Stimulated activated CD4-positive, alpha-beta T cell treated with anti-CD3 and anti-CD28 coated beads, Interleukin-2, amount 100 ng/mL, for 48 hours (primary cell): ENCODE measurements at places on chromosomes 7 and 10.

DNA sequence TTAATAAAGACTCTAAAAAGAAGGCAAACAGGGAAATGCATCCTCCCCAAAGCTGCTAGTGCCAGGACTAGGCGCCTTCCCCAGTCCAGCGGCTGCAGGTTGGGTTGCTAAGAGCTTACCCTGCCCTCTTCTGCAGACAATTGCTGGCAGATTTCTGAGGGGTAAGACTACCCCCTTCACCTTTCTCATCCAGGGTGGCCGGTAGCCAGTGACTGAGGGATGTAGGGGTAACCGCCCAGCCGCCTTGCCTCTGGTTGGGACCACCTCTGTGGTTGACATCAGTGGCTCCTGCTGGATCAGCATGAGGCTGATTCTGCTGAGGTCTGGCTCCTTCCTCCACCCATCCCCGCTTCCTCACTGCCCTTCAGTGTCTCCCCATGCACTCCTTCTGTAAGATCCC lies 71.2 kb downstream of the ADCYAP1R1 start:
- no peak for DNase-seq

DNA sequence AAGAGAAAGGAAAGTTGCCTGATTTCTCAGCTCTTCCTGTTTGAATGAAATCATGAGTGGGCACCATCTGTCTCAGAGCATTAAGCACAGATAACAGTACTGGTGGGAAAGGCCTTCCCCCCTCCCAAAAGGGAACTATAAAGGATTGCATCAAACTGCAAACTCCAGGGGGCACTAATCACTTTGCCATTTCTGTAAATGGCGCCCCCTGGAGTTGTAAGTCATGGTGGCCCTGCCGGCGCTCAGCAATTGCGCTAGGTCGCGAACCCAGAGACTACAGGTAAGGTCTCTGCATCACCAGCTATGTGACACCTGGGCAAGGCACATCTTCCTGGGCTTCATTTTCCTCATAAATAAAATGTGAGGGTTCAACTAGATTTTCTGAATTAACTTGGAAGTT lies 11.1 kb downstream of the LRRC4 start:
- DNase-seq, result peak; percentile 36

DNA sequence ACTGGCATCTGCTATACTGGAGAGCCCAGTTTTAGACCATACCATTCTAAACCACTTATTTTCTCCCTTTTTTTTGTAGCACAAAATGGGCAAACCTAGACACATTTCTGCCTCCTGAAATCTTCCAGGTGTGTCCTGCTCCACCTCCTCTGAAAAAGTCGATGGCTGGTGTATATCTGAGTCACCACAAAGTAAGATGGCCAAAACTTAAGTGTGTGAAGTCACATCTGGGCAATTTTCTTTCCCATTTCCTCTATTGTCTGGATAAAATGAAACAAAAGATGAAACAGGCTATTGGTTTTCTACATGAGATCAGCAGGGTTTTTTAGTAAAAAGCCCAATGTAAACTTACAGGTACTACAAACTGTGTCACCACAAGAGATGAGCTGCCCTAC lies 65.5 kb downstream of the OSBPL3 start:
- no peak for DNase-seq

DNA sequence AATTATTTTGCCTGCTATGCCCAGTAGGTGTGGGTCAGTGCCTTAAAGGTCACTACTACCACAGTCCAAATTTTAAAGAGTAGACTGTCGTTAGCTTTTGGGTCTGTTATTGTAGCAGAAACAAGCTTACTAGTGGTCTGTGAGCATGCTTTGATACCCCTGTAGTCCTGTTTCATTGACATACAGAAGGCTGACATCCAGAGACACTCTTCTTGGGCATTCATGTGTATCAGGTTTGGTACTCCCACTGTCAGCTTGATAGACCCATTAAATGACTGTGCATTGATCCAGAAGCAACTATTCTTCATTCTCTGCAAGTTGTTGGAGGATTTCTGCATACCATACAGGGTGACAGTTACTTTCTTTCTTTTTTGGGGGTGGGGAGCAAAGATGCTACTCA lies 884.4 kb upstream of the CELF2 start:
- DNase-seq, result no peak

- no peak for DNase-seq
These were observed 93.8 kb upstream of the SMNDC1 start for GRCh38 chr10:110398419-110399105.

GRCh38 chr7:44581879-44582603 lies at the start of gene TMED4:
Gene TMED4 (minus strand): TSS chr7:44582231. CDS start chr7:44582206, 25 bp downstream.
- DNase-seq, result peak; percentile 100

- no peak for DNase-seq
These were observed 110.9 kb upstream of the NANOS1 start for GRCh38 chr10:118918587-118918986.

GRCh38 chr7:36942541-36942940 lies 218.2 kb upstream of the AOAH start:
- no peak for DNase-seq

- DNase-seq, result no peak
These were observed 49.0 kb upstream of the EN2 start for GRCh38 chr7:155408651-155409586.

DNA sequence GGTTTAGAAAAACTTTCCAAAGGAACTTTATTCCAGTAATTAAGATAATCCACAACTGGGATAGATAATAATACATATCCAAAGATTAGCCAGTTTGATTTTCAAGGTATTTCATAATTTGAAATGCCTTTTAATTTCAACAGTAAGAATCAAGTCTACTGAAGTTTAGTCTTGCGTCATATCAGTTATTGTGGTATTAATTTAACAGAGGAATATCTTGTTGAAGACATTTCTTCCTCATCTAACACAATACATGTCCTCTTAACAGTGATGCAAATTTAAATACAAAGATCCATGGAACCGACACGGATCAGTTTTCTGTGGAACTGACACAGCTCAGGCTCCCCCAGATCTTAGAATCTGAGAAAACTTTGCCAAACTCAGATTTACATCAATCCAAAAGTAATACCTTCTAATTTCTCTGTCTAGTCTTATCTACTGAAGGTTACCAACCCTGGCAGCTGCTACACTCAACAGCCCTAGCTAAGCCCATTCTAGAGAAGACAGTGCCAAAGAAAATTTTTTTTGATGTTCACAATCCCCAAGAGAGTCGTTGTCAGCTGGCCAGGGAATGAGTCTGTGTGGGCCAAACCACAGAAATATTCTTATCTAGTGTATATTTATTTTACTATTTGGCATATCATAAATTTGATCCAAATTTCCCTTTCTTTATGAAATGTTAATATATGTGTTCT lies 365.2 kb upstream of the MEOX2 start:
- no peak for DNase-seq

DNA sequence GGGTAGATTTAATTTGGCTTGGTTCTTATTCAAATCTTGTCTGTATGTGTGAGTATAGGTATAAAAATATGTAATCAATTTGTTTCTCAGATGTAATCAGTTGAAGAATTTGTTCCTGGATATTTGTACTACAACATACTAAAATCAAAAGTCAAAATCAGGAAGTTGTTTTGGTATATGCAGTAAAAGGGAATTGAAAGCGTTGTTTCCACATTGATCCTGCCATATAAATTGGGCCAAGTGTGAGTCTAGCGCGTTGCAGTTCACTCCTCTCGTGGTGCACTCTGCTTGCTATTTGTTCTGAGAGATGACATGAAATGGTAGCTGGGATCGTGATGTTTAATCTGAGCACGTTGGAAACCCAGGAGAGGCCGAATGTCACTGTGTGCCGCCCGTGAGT lies 55.9 kb downstream of the SHH start:
- no peak for DNase-seq

GRCh38 chr7:50661345-50662040 lies 96.3 kb upstream of the DDC start:
- DNase-seq, result no peak

GRCh38 chr7:25087855-25088254 lies 37.2 kb downstream of the CYCS start:
- DNase-seq, result no peak

DNA sequence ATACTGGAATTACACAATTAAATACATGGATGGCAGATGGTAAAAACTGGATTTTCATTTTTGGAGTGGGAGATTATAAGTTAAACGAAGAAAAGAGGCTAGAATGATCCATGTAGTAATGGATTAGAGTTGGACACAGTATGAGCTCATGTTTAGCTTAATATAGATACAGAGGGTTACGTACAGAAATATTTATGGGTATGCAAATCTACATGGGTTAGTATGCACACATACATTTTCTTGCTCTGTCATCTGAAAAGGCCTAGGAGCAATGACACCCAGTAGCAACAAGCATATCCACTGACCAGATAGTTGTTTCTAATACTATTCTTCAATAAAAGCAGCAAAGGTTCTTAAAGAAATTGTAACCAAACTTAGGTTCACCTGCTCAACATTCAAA lies 366.4 kb downstream of the SEMA3D start:
- DNase-seq, result no peak

DNA sequence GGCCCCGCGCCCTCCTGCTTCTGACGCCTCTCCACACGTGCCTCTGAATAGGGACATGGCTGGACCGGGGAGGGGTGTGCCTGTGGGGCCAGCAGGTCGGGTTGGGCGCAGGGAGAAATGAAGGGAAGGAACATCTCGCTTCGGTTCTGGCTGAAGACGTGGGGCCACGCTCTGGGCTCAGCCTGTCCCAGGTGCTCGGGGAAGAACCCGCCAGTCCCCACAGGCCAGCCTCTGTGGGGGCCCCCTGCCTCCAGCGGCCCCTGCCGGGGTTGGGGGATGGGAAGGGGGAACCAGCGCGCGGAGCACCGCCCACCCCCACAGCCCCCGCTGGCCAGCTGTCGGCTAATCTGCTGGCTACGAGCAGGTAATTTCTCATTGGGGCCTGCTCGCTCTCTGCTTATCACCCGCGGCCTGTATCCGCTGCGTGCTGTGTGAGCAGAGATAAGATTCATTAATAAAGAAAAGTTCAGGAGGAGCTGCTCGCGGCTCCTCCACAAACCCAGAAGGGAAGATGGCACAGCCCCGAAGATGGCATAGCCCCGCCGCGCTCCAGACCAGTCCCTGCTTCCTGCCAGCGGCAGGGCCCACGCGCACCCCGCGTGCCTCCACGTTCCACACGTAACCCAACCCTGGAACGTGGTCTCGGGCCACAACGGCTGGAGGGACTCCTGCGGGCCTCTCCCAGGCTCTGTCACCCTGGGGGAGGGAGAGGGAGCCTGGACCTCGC lies 186.2 kb downstream of the ELFN1 start:
- DNase-seq, result no peak

- no peak for DNase-seq
These were observed 108.5 kb downstream of the TCERG1L start for GRCh38 chr10:131202990-131203389.

DNA sequence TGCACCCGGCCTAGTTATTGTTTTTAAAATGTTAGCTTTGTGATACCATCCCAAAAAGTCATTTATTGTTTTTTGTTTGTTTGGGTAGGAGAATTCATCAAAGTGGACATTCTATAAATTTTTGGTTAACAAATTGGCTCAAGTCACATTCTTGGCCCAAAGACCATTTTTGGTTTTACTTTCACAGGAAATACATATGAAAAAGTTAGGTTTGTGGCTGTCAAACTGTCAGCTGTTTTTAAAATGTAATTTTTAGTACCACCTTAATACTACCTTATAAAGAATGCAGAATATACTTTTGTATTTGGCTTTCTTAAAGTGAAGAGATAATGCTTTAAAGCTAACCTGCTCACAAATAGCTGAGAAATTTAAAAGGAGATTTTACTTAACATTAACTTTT lies 25.1 kb downstream of the TMEM168 start:
- DNase-seq, result no peak

DNA sequence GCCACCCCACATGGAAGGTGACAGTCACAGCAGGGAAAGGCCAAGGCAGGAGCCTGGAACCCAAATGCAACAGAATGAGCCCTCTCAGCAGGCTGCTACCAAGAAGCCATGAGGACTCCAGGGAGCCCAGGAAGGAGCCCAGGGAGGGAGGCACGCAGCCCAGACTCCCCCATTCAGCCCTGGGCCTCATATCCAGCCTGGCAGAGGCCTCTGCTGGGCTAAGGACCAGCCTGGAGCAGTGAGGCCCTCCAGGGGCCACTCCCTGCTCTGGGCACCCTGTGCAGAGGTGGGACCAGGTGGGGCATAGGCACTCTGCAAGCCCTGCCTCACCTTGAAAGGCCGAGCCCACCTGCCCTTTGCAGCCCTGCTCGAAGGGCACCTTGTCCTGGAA lies 25.8 kb upstream of the ZNF488 start:
- no peak for DNase-seq

GRCh38 chr7:134470864-134471263 lies 12.0 kb upstream of the AKR1B1 start:
- no peak for DNase-seq

- peak; percentile 19 for DNase-seq
These were observed 50.8 kb downstream of the ZRANB1 start for GRCh38 chr10:124992462-124993344.

GRCh38 chr10:59181668-59182067 lies 5.2 kb downstream of the PHYHIPL start:
- no peak for DNase-seq

- no peak for DNase-seq
These were observed 10.2 kb upstream of the ADCY1 start for GRCh38 chr7:45563941-45564461.

DNA sequence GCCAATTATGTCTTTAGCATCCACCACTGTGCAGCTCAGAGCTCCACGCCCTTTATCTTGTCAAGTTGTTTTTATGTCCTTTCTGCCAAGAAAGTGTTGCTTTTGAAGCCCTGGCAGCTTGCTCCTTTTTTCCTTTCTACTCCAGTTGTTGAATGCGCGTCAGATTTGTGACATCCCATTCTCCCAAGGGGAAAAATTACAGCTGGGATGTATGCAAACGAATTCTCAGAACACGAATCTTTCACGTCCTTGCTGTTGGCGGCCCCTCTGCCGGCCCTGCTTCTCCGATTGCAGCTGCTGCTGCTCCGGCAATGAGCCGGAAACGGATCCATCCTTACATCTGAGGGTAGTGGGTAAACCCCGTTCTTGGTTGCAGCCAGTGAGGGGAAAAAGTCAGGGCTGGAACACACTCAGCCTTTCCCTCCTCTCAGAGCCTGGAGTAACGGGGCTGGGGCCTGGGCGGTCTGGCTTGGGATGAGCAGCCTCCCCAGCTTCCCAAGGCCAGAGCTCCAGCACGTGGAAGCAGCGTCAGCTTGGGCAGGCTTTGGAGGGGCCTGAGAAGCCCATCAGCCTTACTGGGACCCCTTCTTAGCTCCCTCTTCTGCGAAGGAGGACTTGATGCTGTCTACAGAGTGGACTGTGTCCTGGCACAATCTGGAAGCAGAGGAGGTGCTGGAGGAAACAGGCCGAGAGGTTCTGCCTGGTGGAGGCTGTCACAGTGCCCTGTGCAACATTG lies 79.0 kb upstream of the CHST15 start:
- no peak for DNase-seq

GRCh38 chr7:138460176-138460648 lies at the start of gene TRIM24:
Gene TRIM24 (plus strand): TSS chr7:138460259. CDS start chr7:138460549, 290 bp downstream.
- no peak for DNase-seq

GRCh38 chr10:15681076-15681475 lies 38.6 kb downstream of the ITGA8 start:
- DNase-seq, result no peak

DNA sequence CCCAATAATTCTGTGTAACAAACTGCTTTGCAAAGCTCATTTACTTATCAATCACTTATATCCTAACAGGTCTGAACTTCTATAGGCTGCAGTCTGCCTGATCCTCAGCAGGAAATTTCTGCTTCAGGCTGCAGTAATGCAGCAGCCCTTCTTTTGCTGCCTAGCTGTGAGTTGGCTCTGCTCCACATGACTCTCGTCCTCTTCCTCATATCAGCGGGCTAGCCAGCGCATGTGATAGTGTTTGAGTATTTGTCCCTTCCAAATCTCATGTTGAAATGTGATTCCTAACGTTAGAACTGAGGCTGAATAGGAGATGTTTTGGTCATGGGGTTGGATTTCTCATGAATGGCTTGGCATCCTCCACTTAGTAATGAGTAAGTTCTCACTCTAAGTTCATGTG lies 387.8 kb downstream of the SEMA3D start:
- DNase-seq, result no peak
